NCI-H2081 (cell line): ENCODE measurements at places on chromosomes 1 and 21.

GRCh38 chr1:19564366-19564765 is 79.0 kb upstream of the CAPZB start:
- no peak for DNase-seq

DNA sequence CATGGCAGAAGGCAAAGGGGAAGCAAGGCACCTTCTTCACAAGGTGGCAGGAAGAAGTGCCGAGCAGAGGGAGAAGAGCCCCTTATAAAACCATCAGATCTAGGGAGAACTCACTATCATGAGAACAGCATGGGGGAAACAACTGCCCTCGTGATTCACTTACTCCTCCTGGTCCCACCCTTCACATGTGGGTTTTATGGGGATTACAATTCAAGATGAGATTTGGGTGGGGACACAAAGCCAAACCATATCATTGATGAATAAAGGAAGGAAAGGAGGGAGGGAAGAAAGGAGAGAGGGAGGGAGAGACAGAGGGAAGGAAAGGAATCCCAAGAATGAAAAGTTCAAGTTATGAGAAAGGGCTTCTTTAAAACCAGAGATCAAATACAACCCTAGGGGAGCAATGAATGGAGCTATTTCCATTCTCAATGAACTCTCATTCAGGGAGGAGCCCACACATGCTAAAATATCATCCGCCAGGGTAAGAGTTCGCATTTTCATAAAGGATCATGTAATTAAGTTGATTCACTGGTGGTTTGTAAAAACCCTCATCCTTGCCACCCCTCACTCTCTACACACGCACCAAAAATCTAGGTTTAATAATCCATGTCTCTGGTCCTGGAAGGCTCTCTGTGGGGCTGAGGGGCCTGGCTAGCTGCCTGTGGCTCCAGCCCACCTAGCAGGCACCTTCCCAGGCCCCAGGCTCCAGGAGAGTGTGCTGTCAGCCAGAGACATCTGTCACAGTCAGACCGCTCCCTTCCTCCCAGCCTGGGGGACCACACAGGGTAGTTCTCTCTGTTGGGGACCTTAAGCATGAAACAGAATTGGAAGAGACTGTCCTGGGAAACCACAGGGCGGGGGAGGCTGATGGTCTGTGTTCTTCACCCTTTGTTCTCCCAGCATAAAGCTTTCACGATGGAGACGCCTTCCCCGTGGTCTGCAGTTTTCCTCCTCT is 94.0 kb downstream of the CCDC185 start:
- no peak for DNase-seq

DNA sequence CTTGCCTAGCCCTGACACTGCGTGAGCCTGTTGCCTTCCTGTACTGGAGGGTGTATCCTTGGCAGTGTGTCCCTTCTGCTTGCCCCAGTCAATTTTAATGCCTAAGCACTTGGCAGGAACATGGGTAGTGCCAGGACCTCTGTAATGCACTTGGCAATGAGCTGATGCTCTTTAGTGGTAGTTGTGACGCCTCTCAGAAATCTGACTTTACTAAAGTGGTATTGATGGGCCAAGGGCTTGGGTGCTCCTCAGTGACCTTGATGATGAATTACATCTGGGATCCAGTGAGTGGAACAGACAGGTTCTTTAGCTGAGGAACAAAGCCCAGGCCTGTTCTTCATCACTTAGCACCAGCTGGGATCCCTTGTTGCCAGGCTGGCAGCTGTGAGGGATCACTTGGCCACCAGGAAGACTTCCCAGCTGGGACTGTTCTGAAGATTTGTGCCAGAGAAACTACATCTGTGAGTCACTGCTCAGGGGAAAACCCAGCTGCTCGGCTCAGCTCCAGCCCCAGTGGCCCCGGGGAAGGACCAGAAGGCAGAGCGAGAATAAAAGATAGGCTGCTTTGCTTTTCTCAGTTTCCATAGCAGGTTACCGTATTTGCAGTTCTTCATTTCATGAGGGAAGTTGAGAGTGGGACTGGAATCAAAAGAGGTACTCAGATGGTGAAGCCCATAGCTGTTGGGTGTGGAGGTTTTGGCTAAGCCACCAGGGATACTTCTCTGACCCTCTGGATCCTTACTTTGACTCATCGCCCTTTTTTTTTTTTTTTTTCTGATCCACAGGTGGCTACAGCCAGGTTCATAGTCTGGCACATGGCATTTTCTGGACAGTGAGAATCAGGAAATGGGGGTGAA is 28.5 kb upstream of the KCNA2 start:
- no peak for DNase-seq

- DNase-seq: no peak
Measured at GRCh38 chr1:53196017-53196484, 573 bp upstream of the CPT2 start.

GRCh38 chr1:169796274-169796810 is 1.6 kb upstream of the METTL18 start:
- DNase-seq: no peak

DNA sequence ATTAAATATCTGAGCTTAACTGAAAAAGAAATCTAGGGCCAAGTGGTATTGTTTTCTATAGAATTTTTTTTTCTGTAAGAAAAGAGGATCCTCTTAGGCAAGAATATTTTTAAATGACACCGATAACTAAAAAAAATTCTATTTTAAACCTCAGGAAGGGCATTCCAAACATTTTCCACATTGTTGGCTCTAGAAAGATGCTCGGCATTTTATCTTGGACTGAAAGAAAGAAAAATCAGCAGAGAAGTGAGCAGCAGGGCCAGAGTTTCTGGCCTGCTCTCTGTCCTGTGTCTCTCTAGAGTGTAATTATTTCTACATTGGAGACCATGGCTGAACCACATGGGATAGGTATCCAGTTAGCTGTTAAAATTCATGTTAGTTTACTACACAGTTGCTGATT is 192.5 kb upstream of the GREM2 start:
- DNase-seq: no peak

DNA sequence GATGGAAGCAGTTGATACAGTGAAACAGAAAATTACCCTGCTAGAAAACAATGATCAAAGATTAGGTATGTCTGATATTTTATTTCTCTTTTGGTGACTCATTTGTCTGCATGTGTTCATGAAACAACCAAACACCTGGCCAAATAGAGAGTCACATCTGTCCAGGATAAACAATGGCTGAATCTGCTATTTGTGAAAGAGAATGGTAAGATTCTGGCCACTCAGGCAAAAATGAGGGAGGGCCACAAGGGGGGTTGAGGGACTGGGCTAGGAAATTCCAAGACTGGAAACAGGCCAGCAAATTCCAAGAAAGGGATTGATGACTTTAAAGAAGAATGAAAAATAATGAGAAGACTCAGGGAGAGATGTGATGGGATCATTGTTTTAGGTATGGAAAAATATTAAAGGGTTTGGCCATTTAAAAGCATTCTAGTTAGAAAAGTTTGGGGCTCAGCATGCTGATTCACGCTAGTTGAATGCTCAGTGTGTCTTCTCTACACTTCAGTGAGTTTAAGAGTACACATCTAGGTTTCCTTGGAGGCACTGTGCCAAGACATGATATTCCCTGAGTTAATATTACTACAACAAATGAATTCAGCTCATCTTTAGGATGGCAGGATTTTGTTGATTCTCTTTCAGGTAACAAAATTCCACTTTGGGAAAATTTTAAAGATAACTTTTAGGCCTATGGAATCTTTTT is 44.9 kb downstream of the TRAF5 start:
- no peak for DNase-seq

- DNase-seq: peak; percentile 34
Measured at GRCh38 chr1:172394141-172394751, 26.2 kb upstream of the C1orf105 start.

GRCh38 chr1:241518476-241519307 is 863 bp downstream of the FH start:
- DNase-seq: no peak

- no peak for DNase-seq
Measured at GRCh38 chr1:157697781-157698569, 2.6 kb downstream of the FCRL3 start.

DNA sequence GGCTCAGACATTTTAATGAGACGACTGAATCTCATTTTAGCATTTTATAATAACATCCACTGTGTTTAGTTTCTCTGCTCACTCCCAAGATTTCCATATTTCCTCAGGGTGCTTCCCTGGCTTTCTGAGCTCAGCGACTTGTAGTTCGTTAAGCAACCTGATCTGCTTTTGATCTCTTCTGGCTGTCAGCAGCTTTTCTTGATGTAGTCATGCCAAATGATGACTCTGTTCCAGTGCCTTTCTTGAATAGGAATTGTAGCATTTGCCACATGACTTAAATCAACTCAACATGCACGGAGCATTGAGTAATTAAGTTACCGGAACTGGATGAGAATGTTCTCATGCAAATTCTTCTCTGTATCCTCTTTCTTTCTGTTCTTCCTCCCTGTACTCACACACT is 246.1 kb downstream of the FMN2 start:
- DNase-seq: no peak

- no peak for DNase-seq
Measured at GRCh38 chr1:53631622-53632310, 107.2 kb downstream of the GLIS1 start.

DNA sequence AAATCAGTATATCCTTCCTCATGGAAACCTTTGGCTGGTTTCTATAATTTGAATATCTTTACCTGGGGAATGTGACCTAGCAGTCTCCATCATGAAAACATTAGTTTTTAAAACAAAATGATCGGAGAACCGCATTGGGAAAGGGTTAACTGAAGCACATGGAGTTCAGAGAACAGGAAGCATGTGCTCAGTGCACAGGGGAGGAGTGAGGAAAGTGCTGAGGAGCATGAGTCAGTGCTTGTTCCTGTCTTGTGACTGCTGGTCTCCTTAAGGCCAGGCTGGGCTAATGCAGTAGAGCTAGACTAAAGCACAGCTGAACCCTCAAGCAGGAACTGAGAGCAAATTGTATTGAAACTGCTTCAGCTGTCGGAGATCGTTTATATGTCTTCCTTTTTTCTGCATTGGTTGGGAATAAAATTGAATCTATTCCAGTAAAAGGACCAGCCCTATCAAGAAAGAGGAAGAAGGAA is 5.8 kb downstream of the IFI16 start:
- DNase-seq: no peak

DNA sequence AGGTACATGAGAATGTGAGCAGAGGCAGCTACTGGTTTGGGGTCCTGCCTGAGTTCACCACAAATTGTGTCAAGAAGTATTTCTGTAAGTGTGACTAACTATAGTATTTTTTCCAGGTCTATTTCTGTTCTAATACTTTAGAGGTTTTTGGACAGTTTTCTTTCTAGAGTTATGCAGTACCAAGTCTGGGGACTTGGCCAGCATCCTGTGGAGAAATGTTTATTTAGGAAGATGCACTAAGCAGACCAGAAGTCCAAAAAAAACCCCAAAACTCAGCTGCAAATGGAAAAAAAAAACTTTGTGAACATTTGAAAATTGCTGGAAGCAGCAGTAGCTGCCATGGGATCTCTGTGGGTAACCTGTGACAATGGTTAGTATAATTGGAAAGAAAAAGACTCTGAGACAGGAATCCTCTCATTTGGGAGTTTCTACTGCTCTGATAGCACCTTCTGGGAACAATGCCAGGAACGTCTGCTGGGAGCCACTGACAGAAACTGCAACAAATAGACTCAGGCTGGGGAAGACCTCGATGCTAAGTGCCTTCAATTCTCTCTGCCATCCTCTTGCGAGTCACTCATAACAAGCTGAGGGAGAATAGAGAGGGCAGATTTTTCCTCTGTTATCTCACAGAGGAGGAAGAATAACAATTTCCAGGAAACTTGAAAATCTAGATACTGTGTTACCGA is 37.6 kb downstream of the OR10R2 start:
- DNase-seq: no peak
